ENCODE measurements at places on chromosomes 3 and 15. TPM values are rescaled to one million over a fixed set of nuclear protein-coding genes. Genes with fewer than 3 reads are reported as not detected.

The SCN11A gene
- total RNA-seq = under 0.01 TPM

- no peak overlapping the region for H3K27ac ChIP-seq
- no peaks in the 10 kb centered on the region for H3K36me3 ChIP-seq
- no peaks in the 10 kb centered on the region for H3K27me3 ChIP-seq
- no peaks in the 10 kb centered on the region for H3K4me1 ChIP-seq
- H3K4me3 ChIP-seq = no peak overlapping the region
Observed at GRCh38 chr3:128584412-128585020, 66.1 kb downstream of the RPN1 start.

DNA sequence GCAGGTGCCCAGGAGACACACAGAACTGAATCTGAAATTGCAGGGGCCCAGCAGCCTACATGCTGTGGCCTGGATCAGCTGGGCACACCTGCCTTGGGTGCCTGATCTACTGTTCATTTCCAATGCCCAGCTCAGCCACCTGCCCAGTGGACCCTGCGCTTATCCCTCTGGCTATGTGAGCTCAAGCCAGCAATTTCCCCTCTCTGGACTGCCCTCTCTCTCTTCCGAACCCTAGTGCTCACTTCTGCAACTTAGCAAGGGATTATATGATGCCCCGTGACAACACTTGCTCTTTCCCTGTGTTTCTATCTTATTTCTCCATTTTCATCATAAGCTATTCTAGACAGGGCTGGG, 276.0 kb downstream of the UACA start:
- peaks cover 26% of the 10 kb centered on the region for H3K4me1 ChIP-seq
- H3K27me3 ChIP-seq = peaks cover 13% of the 10 kb centered on the region
- no peak for DNase-seq
- no peaks in the 10 kb centered on the region for H3K36me3 ChIP-seq

- no peaks in the 10 kb centered on the region for H3K36me3 ChIP-seq
- peak overlapping the region; percentile 79 for H3K27ac ChIP-seq
- no peaks in the 10 kb centered on the region for H3K27me3 ChIP-seq
- H3K4me1 ChIP-seq = peaks cover 18% of the 10 kb centered on the region
Observed at GRCh38 chr15:73632670-73633058, 525 bp downstream of the NPTN start.

The C3orf38 gene
- total RNA-seq = 27.2 TPM

The CCR5 gene
- total RNA-seq = under 0.01 TPM

The SAMD7 gene
- total RNA-seq = not detected

The RTP4 gene
- 2.1 TPM for total RNA-seq
